ENCODE measurements at places on chromosomes 7 and 10.

DNA sequence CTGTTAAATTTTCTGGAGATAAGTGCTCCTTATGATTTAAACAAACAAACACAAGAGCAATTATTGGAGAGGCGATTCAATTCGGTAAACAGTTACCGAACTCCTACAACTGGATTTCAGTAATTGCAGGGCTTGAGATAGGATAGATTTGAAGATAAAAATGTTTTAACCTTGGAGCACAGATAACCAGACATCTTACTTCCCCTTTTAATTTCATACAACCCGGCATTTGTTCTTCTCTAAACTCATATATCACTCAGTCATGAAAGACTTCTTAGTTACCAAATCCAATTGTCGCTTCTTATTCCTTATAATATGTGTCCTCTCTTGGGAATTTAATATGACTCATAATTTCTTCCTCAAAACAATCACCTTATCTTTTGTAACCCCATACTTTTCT is 235.9 kb upstream of the CSTF2T start:
- DNase-seq: no peak

DNA sequence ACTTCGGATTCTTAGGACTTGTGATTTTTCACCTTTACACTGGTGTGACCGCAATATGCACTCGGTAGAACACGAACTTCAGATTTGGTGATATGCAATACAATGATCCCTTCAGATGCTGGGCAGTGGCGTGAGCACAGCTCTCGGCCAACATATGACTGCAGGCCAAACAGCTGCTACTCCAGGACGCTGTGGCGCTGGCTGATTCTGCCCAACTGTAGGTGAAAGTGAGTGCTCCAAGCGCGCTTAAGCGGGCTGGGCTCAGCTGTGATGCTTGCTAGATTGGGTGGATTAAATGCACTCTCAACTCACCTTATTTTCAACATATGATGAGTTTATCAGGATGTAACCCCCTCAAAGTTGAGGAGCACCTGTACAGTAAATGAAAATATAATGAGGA is 137.6 kb upstream of the RET start:
- DNase-seq: no peak

DNA sequence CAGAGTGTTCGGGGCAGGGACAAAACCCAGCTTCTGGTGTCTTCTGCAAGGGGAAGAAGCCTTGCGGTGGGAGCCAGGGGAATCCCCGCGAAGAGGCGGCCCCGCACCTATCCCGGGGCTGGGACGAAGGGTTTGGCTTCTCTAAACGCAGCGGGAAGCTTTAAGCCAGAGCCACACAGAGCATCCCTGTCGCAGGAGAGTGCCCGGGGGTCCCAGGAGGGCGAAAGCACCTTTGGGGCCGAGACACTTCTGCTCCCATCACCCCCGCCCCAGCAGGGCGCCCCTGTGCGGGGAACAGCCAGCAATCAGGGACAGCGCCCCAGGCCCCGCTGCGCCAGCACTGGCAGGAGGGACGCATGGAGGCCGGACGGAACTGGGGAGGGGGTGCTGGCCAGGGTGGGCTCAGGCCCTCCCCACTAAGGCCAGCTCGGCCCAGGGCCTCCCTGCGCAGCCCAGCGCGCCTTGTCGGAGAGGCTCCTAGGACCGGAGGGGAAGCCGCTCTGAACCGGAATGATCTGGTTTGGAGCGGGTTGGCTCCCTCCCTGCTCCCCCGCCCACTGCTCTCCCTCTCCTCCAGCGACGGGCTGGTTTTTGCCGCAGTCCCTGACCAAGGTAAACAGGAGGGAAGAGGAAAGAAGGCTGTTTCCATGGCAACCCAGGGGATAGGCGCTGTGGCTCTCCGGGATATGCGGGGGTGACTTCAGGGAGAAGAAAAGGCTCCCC is 63.9 kb downstream of the TMEM209 start:
- DNase-seq: peak; percentile 73

DNA sequence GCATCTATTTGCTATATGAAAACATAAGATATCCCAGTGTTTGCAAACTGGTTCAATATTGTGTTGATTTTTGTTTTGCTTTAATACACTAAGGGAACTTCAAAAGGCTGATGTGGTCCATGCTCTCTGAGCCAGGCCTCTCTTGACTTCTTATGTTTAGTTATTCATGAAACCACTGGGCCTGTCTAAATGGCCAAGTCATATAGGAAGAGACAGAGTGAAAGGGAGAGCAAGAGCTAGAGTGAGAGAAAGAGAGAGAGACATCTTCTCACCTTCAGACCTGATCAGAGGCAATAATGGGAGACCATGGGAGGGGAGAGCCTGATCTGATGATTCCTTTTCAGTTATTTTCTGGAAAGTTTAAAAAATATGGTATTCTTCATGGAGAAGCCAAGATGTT is 6.1 kb upstream of the FAS start:
- DNase-seq: no peak
